ENCODE measurements at places on chromosomes 1 and 21.

DNA sequence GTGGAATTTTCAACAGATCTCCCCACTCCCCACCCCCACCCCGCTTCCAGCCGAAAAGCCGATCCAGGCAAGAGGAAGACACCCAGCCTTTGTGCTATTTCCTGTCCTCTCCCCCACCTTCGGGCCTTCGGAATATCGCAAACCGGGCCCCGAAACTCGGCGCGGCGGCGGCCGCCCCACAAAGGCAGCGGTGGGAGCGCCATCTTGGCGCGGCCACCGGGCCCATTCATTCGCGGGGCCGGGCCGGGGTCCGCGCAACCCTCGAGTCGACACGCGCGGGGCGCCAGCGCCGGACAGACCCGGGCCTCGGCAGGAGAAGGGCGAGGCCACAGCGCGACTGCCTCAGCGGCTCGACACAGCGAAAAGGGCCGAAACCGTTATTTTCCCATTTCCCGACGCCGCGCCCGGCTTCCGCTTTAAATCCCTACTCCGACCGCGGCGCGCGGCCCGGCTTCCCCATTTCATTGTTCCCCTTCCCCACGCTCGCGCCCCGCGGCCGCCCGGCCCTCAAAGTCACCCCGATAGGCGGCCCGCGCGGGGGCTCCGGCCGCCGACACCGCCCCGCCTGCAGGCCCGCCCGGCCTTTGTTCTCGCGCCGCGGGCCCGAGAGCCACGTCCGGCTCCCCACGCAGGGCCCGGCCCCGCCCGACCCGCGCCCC, 911 bp downstream of the GNB1 start:
- DNase-seq, result no peak

DNA sequence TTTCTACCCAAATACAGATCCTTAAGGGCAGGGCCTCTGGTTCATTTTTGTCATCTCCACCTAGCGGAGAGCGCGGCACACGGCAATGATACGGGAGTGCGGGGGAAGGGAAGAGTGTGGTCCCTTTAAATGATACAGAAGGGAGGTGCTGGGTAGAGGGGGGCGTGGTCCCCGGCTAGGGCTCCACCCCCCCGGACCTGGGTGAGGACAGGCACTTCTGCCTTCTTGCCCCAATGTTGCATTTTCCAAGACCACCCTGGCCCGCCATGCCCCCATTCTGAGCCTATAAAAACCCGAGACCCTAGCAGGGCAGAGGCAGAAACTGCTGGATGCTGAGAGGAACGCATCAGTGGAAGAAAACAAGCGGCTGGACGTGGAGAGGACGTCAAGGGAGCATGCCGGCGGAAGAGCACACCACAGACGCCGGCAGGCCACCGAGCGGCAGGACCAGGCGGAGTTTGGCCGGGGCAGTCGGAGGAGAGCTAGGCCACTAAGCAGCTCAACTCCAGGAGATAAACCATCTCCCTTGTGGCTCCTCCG, 30.0 kb downstream of the LRRC3 start:
- DNase-seq, result no peak

DNA sequence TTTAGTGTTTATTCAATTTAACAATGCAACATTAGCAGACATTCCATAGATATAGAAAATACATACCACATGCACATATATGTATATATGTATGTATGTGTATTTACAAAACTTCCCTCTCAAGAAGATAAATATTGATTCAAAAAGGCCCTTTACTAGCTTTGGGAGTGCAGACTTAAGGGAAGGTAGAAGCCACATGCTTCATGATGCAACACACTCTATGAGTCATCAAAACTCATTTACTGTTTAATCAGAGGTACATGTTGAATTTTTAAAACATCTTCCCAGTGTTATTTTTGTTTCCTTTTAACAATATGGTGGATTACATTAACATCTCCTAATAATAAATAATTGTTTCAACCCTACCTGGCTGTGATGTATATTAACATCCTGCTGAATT, 61.4 kb upstream of the KIRREL1 start:
- DNase-seq, result peak; percentile 4

- DNase-seq, result no peak
Observed at GRCh38 chr1:54764922-54765561, 719 bp upstream of the PARS2 start.

DNA sequence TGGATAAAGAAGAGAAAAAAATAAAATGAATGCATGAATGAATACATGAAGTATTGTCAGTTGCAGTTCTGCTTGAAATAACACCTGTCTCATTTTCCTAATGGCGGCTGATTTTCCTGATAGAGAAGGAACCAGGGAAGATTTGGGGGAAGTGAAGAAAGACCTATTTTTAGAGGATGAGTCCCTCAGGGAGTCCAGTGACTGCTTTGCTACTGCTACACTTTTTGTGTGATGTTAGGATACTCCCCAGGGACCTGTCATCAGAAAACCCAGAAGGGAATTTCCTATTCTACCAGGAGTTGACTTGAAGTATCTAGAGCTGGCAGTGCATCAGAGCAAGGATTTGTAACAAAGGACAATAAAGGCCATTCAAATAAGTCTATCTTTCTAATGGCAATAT, 114.8 kb downstream of the MAB21L3 start:
- DNase-seq, result no peak

- no peak for DNase-seq
Observed at GRCh38 chr1:24348196-24348595, 29.0 kb downstream of the GRHL3 start.

- DNase-seq, result no peak
Observed at GRCh38 chr1:183461350-183461749, 10.9 kb upstream of the SMG7 start.

DNA sequence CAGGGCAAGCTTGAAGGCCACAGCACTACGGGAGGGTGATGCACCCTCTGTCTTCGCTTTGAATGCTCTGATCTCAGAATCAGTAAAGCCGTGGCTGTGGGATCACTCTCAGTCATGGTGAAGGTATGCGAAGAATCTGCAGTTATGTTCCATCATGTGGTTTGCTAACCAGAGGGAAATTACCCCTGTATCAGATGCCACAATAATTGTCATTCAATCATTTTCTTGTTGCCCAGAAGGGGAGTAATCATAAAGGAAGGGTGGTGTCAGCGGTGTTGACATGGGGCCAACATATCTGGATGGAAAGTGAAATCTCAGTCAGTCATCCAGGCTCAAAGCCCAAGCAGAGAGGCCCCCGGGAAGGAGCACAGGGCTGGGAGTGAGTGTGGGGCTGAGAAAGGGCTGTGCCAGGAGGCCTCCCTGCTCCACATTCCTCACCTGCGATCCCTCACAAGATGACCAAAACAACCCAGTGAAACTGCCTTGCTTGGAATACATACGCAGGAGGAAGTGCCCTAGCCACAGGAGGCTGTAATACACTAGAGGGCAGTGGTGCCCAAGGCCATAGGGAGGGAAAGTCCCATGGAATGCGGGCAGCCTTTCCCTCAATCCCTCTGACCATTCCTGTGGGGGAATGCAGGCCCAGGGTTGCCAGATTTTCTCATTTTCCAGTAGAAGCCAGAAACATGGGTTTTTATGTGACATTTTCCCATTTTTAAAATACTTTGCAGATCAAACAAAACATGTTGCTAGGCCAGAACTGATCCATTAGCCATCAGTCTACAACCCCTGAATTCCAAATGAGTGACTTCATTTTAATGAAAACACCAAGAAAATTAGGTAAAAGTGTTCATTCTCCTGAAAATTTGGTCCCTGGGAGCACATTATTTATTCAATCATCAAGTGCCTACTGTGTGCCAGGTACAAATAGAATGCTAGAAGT, 95.7 kb upstream of the VANGL1 start:
- peak; percentile 86 for DNase-seq

GRCh38 chr1:214523124-214523824, 28.1 kb downstream of the PTPN14 start:
- DNase-seq, result no peak

GRCh38 chr1:55926906-55927471, 652.4 kb downstream of the PLPP3 start:
- DNase-seq, result no peak

- DNase-seq, result no peak
Observed at GRCh38 chr1:14835725-14836124, 237.2 kb downstream of the KAZN start.

GRCh38 chr21:39221282-39221996, 38.2 kb upstream of the PSMG1 start:
- DNase-seq, result no peak

DNA sequence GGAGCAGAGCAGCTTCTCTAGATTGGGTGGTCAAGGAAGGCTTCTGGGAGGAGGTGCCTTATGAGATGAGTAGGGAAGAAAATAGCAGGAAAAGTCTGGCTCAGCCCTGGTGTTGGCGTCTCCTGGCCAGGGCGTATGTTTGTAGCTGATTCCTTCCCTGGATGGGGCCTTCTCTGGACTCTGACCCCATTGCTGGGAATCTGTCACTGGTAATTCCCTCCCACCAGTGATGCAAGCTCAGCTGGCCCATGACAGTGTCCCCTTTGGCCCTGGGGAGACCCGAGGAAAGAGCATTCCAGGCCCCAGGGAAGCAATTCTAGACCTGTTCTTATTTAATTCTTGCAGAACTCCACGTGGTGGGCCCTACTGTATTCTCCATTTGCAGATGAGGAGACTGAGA, 20.7 kb downstream of the IGSF21 start:
- DNase-seq, result no peak

DNA sequence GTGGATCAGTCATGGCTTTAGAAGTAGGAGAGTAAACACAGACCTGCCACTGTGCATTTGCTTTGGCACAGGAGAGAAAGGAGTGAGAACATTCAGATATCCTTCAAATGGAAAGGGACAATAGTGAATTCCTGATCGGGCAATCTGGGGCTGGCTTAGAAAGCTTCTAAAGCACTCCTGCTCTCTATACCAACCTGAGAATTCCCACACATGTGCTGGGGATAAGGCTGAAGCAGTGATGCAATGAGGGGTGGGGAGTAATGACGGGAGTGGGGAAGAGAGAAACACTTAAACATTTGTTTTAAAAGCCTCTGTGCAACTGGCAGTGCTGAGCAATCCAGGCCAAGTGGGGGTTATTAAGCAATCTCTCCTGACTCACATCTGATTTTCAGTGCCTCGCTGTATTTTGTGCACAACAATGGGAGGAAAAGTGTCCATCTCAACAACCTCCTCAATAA, 108.8 kb downstream of the KIAA0319L start:
- DNase-seq, result peak; percentile 89

DNA sequence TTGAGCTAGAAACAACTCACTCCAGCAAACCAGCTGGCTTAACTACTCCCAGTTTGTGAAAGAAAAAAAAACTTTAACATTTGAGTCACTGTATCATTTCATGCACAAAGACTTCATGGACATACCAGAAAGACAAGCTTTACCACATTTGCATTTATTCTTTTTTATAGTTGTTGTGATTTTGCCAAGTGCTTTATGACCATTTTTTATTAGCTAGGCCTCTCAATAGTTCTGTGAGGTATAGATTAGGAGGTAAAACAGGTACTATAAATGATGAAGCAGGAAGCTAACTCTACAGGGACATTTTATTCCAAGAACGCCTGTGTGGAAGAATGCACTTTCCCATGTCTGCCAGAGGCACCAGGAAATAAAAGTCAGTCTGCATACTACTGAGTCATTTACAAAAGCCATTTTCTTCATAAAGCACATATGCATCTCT, 8.2 kb upstream of the DENND1B start:
- no peak for DNase-seq

DNA sequence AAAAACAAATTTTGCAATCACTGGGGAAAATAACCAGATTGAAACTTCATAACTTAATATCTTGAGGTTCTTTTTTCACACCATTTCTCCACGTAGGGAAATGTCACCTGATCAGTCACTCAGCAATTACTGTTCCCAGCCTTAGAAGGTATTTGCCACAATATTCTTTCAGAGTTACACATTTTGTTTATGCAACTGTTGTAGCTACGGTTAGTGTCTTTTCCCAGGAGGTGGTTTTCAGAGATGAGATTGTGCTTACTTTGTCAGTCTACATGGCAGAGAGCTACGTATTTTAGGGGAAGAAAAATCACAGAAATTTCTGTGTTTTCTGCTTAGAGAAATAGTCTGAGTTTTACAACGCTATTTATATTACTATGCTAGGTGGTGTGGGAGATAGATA, 792.8 kb upstream of the B3GALT2 start:
- DNase-seq, result no peak

- no peak for DNase-seq
Observed at GRCh38 chr21:45443595-45444181, 38.7 kb downstream of the COL18A1 start.

DNA sequence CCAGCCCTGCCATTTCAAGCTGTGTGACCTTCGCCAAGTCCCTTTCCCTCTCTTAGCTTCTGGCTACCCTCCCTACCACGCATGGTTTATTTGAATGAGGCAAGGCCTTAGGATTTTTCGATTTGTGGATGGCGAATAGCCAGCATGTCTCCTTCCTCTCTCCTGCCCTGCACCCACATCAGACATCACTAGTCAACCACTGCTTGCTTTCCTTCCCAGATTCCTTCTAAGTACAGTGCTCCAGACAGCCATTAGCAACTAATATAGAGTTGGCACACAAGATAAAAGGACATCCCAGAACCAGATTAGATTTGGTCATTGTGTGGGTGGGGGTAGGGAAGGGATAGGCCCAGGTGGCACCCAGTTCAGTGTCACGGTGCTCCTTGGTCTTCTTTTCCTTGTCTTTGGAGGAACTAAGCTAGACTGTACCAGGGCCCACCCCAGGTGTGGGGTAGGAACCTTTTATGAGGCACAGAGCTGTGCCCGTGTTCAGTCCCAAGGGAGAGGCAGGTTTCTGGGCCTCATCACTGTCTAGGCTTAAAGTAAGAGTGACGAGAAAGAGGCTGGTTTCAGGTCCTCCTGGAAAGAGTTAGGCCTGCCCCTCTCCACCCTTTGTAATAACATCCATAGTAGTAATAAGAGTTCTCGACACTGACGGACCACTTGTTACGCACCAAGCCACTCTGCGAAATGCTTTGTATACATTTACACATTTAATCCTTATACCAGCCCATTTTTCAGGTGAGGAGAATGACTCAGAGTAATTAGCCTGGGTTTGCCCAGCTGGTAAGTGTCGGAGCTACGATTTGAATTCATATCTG, 8.6 kb downstream of the ALPL start:
- DNase-seq, result no peak

DNA sequence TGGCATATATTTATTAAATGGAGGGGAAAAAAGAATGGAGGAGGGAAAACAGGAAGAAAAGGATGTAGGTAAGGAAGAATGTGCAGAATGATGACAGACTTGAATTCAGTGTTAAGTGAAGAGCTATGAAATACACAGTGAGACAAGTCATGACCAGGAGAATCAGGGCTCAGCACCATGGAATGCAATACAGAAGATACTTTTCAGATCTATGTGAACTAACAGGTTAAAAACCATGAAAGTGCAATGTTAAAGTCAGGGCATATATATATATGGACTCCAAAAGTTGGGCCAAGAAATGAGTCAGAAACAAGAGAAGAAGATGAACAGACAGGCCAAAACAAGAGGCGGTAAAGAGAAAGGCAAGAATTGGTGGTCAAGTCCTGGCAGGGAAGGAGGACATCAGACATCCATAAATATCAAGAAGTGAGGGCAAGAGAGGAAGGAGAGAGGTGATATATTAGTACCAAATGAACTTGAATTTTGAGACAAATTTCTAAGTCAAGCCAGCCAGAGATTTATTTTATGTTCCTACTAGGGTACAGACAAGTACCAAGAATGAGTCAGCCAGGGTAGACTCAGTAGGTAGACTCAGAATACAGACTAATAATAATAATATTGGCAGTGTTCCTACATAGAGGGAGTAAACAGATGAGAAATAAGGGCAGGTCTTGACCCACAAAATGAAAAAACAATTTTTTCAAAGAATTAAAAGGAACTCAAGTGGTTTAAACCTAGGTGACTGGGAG, 39.5 kb upstream of the MCOLN3 start:
- no peak for DNase-seq

Measured in non-pigmented ciliary epithelial cell (primary cell).